ENCODE measurements at places on chromosomes 4 and X. TPM values are rescaled to one million over a fixed set of nuclear protein-coding genes. Genes with fewer than 3 reads are reported as not detected.

- H3K36me3 ChIP-seq = no peaks in the 10 kb centered on the region
- no peak for DNase-seq
- H3K27me3 ChIP-seq = no peaks in the 10 kb centered on the region
- H3K4me3 ChIP-seq = no peak overlapping the region
- no peak overlapping the region for H3K27ac ChIP-seq
Observed at GRCh38 chr4:30429813-30430761, 290.1 kb upstream of the PCDH7 start.

DNA sequence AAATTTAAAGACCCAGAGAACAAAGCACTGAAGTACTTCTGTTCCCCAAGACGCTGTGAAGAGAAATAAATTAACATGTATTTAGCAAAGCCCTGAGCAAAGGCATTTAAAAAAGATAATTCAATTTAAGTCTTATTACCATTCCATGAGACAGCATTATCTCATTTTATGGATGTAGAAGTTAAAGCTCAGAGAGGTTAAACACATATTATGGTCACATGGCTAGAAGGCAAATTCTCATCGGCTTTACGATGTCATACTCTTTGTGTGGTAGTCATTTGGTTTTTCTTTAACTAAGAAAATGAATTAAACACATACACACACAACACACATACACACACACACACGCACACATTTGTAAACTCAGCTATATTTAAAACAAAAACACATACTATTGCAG, 262.7 kb downstream of the HS3ST1 start:
- H3K4me3 ChIP-seq = no peak overlapping the region
- no peaks in the 10 kb centered on the region for H3K36me3 ChIP-seq
- H3K27me3 ChIP-seq = peaks cover 2% of the 10 kb centered on the region
- no peaks in the 10 kb centered on the region for H3K4me1 ChIP-seq
- DNase-seq = no peak

DNA sequence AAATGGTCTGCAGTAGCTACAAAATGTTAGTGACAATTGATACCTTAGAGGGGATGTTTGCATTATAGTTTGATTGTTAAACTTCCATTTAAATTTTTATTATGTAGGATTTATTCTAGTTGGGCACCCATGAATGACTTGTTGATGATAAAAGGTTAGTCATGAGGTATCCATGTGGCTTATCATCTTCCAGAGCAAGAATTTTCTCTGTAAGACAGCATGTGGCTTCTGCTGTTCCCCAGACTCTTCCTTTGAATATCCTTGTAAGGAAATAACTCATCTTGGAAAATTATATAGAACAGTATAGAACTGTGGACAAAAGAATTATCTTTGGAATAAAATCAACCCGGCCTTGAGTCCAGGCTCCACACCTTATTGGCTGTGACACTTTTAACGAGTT, 40.1 kb upstream of the KLHL8 start:
- peaks cover 8% of the 10 kb centered on the region for H3K27me3 ChIP-seq
- H3K4me3 ChIP-seq = no peak overlapping the region
- no peaks in the 10 kb centered on the region for H3K36me3 ChIP-seq
- DNase-seq = no peak

GRCh38 chrX:54978448-54978847, 15.5 kb downstream of the PFKFB1 start:
- peaks cover 4% of the 10 kb centered on the region for H3K27me3 ChIP-seq
- no peak for DNase-seq
- no peak overlapping the region for H3K4me3 ChIP-seq
- H3K36me3 ChIP-seq = no peaks in the 10 kb centered on the region
- H3K27ac ChIP-seq = no peak overlapping the region
- no peaks in the 10 kb centered on the region for H3K4me1 ChIP-seq

Gene ZFP92
- total RNA-seq = 2.4 TPM

DNA sequence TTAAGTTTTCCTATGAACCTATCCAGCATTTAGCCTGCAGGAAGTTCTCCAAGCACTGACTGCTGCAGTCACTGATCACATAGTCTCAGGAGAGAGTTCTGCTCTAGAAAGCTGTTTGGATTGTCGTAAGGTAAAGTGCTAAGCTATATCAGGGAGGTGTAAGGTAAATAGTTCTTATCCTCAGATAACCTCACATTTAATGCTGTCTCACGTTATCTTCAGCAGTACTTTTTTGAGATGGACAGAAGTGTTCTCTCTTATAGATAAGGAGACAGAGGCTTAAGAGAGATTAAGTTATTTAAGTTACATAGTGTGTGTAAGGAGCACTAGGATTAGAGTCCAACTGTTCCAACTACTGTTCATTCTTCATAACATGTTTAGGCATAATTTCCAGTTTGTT, 77.9 kb downstream of the STIM2 start:
- H3K4me3 ChIP-seq = no peak overlapping the region
- peaks cover 5% of the 10 kb centered on the region for H3K36me3 ChIP-seq
- no peaks in the 10 kb centered on the region for H3K27me3 ChIP-seq

GRCh38 chrX:130083656-130084382, 26.5 kb downstream of the ELF4 start:
- peaks cover 10% of the 10 kb centered on the region for H3K36me3 ChIP-seq
- H3K4me3 ChIP-seq = peak overlapping the region; percentile 79
- H3K27me3 ChIP-seq = no peaks in the 10 kb centered on the region
- peaks cover 62% of the 10 kb centered on the region for H3K4me1 ChIP-seq
- H3K27ac ChIP-seq = peak overlapping the region; percentile 90

DNA sequence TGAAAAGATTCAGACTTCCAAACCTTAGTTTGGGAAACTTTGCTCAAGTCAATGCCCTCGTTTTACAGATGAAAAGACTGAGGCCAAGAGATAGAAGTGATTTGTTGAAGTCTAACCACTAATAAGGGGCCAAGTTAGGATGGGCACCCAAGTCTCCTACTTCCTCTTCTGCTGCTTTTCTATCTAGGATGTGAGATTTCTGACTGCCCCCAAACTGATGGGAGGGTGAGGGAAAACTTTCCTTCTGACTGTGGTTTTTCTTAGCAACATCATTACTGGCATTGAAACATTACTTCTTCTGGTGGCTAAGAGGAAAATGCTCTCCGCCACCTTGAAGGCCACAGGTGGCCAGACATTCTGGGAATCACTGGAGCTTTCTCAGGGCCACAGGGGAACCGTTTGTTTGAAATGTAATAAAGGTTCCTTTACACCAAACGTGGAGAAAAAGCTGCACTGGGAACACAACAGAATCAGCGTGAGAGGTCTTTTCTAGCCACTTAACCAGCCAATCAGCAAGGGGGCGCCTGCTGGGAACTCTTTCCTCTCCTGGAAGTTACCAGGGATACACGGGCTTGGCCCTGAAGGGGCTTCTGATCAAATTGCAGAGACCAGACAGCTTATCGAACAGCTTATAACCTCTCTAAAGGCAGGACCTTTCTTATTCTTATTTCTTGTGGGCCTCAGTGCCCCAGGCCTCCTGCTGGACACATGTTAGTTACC, 115.9 kb upstream of the TEX13D start:
- H3K4me3 ChIP-seq = peak overlapping the region; percentile 46
- peaks cover 2% of the 10 kb centered on the region for H3K27me3 ChIP-seq
- H3K36me3 ChIP-seq = no peaks in the 10 kb centered on the region
- H3K27ac ChIP-seq = peak overlapping the region; percentile 93
- peaks cover 81% of the 10 kb centered on the region for H3K4me1 ChIP-seq

Gene RIBC1
- total RNA-seq = 0.75 TPM

DNA sequence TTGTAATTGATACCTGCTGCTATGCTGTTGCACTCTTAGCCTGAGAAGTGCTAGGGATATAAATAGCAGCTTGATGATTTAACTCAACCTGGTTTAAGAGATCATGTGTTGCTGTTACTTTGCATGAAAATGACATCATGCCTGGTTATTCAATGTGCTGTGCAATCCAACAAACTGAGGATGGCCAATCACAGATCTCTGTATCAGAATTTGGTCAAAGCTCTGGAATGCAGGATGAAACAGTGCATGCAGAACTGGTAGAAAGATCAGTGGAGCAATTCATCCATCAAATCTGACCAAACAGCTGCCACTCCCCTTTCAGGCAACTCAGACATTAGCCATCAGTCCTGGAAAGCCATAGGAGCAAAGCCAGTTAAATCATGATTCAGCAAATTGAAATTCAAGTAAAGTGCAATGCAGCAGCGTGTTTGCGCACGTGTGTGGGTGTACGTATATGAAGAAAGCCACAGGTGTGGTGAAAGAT, 160.3 kb upstream of the RASGEF1B start:
- H3K36me3 ChIP-seq = no peaks in the 10 kb centered on the region
- no peak overlapping the region for H3K27ac ChIP-seq
- DNase-seq = no peak
- no peaks in the 10 kb centered on the region for H3K27me3 ChIP-seq
- H3K4me3 ChIP-seq = no peak overlapping the region

DNA sequence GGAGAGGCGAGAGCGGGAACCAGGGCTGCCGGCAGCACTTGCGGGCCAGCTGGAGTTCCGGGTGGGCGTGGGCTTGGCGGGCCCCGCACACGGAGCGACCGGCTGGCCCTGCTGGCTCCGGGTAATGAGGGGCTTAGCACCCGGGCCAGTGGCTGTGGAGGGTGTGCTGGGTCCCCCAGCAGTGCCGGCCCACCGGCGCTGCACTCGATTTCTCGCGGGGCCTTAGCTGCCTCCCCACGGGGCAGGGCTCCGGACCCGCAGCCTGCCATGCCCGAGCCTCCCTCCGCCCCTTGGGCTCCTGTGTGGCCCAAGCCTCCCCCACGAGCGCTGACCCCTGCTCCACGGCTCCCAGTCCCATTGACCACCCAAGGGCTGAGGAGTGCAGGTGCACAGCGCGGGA, 25.2 kb upstream of the KIT start:
- H3K27ac ChIP-seq = no peak overlapping the region
- no peaks in the 10 kb centered on the region for H3K27me3 ChIP-seq
- no peaks in the 10 kb centered on the region for H3K4me1 ChIP-seq

DNA sequence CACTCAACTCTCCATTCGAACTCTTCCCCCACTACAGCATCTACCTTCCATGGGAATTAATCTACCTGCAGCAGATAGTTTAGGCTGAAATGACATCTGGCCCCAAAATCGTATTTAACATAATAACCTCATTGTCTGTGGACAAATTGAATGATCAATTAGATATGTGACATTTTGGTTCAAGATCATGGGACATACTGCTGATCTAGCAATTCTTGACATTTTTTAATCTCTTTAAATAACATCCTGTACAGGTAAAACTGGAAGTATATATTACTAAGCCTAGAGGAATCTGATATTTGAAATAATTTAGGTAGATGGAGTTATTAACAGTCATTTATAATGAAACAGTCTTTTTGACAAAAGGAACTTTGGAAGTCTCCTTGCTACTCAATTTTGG, 702.5 kb downstream of the NLGN4X start:
- no peaks in the 10 kb centered on the region for H3K27me3 ChIP-seq
- H3K27ac ChIP-seq = no peak overlapping the region
- H3K4me1 ChIP-seq = no peaks in the 10 kb centered on the region
- H3K36me3 ChIP-seq = no peaks in the 10 kb centered on the region
- no peak for DNase-seq

- peak; percentile 77 for DNase-seq
- peak within 1 kb of the TSS; percentile 90 for H3K4me3 ChIP-seq
- H3K4me1 ChIP-seq = peaks cover 30% of the 10 kb centered on the region
- H3K36me3 ChIP-seq = no peaks in the 10 kb centered on the region
- H3K27me3 ChIP-seq = peaks cover 1% of the 10 kb centered on the region
Observed at GRCh38 chrX:53093748-53094581, at the start of gene KANTR. TSS of gene KANTR (plus strand) at chrX:53094142. CDS start at chrX:53124273, 30,131 bp downstream.

Gene WNK3
- total RNA-seq = 0.02 TPM

Gene PTTG2
- 0.66 TPM for total RNA-seq

All from activated T-helper 1 cell treated with anti-CD3 and anti-CD28 coated beads, Interleukin-12 subunit alpha, Interleukin-12 subunit beta, Interleukin-2, Interleukin-4 antibody, amounts not matched to agents 30 ng/mL and 10 ng/mL and 1 ng/mL, durations not matched to agents 14 hours and 24 hours and 36 hours (primary cell).